ENCODE measurements at places on chromosomes 7 and 10.

GRCh38 chr10:99700649-99701048 lies 31.3 kb downstream of the COX15 start:
- no peak for DNase-seq

- no peak for DNase-seq
Measured at GRCh38 chr7:112622159-112622715, 141.4 kb downstream of the LSMEM1 start.

DNA sequence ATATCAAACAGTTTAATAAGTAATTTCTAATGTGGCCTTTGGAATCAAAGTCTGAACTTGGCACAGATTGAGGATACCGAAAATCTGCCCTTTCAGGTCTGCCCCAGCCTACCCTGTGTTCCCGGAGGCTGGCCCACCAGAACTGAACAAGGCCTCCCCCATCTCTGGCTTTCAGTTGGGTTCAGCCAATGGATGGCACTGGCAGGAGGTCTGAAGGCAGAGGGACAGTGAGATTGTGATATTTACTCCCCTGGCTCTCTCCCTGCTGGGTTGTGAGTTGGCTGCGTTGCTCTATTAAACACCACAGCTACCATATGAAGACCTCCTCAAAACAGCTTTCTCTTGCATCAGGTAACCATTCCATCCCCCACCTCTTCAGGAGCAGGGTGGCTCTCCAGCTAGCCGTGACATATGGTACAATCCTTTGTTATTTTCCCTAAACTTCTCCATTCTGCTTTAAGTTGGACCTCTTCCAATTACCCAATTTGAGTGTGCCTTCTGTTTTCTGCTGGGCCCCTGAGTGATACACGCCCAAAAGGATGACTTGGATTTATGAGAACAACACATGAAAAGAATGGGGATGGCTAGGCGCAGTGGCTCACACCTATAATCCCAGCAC lies 28.1 kb downstream of the DNMBP start:
- DNase-seq: no peak

- no peak for DNase-seq
Measured at GRCh38 chr10:46306516-46307184, 19.9 kb downstream of the ANTXRL start.

Measured in LNCaP clone FGC (cell line).